ENCODE measurements at places on chromosomes 16 and 17.

DNA sequence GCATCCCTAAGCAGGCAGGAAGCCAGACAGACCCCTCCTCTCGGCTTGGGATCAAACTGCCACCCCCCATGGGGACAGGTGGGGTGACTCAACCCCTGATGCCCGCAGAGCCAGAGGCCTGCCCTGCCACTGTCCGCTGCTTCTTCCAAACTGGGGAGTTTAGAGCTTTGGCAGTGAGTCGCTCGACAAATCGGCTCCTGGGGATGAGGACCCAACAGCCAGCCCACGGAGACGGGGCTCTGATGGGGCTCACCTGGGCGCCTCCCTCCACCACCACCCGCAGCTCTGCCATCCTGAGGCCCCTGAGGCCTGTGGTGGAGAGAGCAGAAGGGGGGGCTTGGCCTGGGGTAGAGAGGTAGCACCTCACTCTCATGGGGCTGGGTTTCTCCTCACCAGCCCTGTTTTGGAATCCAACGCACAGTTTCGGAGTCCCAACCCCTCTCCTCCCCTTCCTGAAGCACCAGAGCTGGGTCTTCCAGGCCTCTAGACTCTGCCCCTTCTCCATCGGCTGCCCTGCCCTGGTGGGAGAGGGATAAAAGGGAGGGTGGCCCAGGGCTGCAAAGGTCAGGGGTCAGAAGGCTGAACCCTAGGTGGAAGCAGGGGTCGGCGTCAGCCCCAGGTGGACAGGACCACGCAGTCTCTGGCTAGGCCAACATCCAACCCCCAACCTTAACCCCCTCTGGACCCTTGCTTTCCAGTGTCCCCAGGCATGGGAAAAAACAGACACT is 5.8 kb downstream of the PRSS22 start:
- DNase-seq, result no peak

DNA sequence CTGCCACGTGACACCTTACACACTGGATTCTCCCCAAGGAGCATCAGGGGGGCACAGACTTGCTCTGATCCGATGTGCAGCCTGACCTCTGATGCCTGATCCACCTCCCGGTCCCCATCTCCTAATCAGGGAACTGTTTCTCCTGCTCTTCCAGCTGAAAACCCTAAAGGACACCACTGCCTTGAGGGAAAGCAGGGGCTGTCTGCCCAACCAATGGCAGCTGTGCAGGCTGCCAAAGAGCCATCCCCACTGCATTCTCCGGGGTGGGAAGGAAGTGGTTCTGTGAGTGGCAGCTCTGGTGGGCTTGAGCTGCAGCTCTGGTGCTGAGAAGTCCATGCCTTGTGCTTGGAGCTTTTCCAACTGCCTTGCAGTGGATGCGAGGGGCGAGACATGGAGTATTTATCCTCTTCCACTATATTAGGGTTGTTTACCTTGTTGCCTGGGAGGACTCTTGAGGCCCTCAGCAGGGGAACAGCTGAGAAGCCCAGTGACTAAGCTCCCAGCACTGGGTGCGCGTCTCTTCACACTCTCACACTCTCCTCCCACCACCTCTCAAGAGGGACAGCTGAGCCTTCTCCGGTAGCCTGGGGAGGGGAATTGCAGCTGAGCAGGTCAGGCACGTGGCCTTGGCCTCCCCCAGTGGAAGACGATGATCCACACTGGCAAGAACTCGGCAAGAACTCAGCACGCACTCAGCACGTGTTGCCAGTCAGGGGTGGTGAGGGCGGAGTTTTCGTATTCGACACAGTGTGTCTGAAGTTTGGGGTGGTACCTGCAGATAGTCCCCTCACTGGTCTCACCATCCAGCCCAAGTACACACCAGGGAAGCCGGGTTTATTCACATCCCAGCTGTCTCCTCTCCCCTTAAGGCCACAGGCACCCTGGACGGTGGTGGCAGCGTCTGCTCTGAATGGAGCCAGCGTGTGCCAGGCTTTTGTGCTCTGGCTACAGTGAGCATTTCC is 21.1 kb upstream of the SPATA32 start:
- DNase-seq, result no peak

GRCh38 chr16:3810198-3810664 is 70.3 kb downstream of the CREBBP start:
- no peak for DNase-seq

DNA sequence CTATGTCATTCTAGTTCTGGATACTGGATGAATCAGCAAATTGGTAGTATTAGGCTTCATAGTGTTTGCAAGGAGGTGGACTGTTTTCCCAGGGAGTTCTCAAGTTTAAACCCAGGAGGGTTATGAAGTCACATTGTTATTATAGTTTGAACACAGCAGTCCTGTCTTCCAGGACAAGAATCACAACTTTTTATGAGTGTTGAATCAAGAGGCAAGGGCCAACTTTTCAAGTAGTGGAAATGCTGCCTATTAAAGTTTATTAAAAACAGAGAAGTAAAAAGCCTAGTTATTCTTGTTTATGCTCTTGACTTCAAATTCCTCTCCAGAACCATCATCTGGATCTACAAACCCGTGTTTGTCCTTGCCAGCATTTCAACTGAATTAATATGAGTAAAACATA is 86.3 kb upstream of the GOT2 start:
- no peak for DNase-seq

DNA sequence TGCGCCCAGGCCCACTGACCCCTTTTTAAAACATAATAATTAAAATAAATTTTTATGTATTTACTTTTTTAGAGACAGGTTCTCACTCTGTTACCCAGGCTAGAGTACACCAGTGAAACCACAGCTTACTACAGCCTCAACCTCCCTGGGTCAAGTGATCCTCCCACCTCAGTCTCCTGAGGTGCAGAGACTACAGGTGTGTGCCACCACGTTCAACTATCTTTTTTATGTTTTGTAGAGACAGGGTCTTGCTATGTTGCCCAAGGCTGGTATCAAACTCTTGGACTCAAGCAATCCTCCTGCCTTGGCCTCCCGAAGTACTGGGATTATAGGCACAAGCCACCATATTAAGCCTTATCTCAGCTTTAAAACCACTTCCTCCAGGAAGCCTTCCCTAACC is 56.1 kb upstream of the BCAR1 start:
- DNase-seq, result no peak
